ENCODE measurements at places on chromosomes 16 and 17. TPM values are rescaled to one million over a fixed set of nuclear protein-coding genes. Genes with fewer than 3 reads are reported as not detected.

- DNase-seq: no peak
Measured at GRCh38 chr17:13160296-13160695, 142.5 kb upstream of the ELAC2 start.

- no peak for DNase-seq
Measured at GRCh38 chr17:43524945-43525575, 21.1 kb downstream of the ETV4 start.

The SDR42E1 gene
- 13.0 TPM for polyA plus RNA-seq

The KRT31 gene
- polyA plus RNA-seq: not detected

- no peak for DNase-seq
Measured at GRCh38 chr17:41008811-41009210, at the start of gene KRTAP3-1. KRTAP3-1 (minus strand) TSS chr17:41009128; CDS start chr17:41009074, 54 bp downstream.

DNA sequence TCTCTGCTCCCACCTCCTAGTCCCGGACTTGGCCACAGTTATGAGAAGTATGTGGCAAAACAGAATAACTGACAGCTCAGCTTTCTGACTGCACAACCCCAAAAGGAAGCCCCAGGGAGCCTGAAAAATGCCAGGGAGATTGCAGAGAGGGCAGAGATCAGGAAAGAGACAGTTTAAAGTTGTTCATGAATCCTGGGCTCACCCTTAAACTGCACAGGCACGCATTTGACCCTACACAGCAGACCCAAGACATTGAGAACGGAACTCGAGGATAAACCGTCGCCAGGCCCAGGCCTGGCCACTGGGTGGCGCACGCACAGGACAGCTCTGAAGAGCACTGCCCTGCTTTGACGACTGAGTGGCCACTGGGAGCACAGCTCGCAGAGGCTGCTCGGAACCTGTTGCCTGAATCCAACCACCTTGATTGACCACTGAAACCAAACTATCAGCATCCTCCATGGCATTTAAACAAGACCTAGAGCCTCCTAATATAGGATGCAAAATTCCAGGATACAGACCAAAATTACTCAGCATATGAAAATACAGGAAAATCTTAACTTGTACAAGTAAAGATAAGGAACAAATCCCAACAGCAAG, 114.0 kb downstream of the C16orf95 start:
- no peak for DNase-seq

DNA sequence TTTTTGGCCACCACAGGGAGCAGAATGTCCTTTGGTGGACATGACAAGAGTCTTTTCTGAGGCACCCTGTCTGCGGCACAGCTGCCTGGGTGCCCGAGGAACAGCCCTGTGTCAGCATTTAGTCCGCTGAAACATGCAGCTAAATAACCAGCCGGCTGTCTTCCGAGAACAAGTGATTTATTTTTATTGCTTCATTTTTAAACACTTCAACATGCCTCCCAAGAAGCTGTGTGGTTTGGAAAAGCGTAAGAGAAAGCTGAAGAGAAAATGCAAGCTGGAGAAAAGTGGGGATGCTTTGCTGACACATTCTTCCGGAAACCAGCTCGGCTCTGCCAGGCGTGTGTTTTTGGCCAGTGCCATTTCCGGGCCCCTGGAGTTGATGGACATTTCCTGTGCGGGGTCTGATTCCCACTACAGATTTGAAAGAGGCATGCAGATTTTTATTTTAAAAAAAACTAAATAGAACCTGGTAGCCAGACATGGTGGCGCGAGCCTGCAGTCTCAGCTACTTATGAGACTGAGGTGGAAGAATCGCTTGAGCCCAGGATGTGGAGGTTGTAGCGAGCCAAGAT, 94.7 kb downstream of the SEC14L1 start:
- no peak for DNase-seq

The KRT34 gene
- polyA plus RNA-seq: not detected

- DNase-seq: no peak
Measured at GRCh38 chr16:12964461-12964860, 63.1 kb downstream of the SHISA9 start.

- DNase-seq: no peak
Measured at GRCh38 chr17:35218915-35219314, 24.0 kb upstream of the SLFN5 start.

GRCh38 chr17:49694847-49695697, 12.7 kb downstream of the SLC35B1 start:
- DNase-seq: no peak

DNA sequence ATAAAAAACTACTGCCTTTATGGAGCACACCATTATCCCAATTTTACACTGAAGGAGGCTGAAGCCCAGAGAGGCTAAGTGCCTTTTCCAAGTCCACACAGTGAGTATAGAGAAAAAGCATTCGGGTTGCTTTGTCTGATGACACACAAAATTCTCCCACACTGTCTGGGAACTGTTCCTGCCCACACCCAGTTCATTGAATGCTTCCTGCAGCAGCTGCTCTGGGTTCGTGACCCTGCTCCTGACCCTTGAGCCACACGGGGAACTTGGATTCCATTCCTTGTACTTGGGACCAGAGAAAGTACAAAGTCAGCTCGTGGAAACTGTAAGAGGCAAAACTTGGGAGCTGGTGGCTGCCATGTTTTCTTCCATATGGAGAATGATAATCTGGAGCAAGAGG, 57.9 kb downstream of the AKAP1 start:
- DNase-seq: no peak

- DNase-seq: no peak
Measured at GRCh38 chr17:65456368-65457151, 104.9 kb downstream of the AXIN2 start.

The C16orf89 gene
- 4.9 TPM for polyA plus RNA-seq

DNA sequence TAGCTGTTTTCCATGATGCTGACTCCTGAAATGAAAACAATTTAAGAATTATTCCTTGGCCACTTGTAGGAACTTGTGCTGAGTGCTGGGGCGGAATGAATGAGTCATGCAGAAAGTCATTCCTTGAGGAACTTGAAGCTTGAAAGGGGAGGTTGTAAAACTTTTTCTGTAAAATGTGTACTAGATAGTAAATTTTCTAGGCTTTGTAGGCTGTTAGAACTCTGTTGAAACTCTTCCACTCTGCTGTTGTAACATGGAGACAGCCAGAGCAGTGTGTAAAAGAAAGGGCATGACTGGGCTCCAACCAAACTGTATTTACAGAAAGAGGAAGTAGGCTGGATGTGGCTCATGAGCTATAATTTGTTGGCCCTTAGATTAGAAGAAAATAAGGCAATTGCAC, 46.1 kb downstream of the ABCA8 start:
- no peak for DNase-seq

- DNase-seq: no peak
Measured at GRCh38 chr16:1900452-1900774, 17.8 kb downstream of the HS3ST6 start.

GRCh38 chr16:4603624-4604170, 11.0 kb downstream of the UBALD1 start:
- DNase-seq: no peak

DNA sequence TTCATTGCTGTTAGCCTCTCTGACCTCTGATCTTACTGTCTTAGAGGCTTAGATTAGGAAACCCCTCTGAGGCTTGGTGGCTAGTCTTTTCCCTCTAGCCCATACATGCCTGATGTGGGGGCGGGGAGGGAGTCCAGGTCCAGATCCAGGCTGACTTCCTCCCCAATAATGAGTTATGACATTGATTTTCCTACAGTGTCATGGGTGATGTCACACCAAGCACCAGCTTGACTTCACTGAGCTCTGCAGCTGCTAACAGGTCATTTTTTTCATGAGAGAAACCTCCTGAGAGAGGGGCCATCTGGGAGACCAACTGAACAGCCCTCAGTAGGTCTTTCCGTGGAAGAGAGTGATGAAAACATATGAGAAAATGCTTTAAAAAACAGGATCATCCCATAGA, 180.2 kb upstream of the N4BP1 start:
- DNase-seq: no peak

The HOXB1 gene
- 0.17 TPM for polyA plus RNA-seq

- DNase-seq: no peak
Measured at GRCh38 chr17:82302991-82303943, 14.1 kb downstream of the CD7 start.

GRCh38 chr17:28712032-28712704, 480 bp upstream of the PROCA1 start:
- DNase-seq: no peak

- DNase-seq: no peak
Measured at GRCh38 chr17:5711344-5711743, 127.0 kb upstream of the NLRP1 start.

DNA sequence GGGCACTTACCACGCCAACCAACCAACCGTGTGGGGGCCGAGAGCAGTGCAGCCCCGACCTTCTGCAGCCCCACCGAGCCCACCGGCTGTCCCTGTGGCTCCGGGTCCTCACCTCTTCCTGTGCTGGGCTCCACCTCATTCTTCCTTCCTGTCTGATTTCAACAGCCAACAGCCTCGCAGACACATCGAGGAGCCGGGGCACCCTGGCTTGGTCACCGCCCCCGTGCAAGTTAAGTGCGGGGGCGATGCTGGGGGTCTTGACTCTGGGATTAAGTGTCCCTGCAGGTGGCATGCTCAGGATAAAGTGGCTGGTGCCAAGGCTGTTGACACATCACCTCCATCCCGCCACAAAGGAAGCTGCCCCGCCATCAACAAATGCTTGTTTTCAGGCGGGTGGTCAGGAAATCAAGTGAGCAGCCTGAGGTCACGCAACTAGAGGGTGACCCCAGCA, at the start of gene NLRC3:
TSS of gene NLRC3 (minus strand) at position 102 of the 451 bp plus-strand sequence. CDS start 12,367 bp downstream, outside the sequence.
- DNase-seq: no peak

The NLRC5 gene
- 2.3 TPM for polyA plus RNA-seq

DNA sequence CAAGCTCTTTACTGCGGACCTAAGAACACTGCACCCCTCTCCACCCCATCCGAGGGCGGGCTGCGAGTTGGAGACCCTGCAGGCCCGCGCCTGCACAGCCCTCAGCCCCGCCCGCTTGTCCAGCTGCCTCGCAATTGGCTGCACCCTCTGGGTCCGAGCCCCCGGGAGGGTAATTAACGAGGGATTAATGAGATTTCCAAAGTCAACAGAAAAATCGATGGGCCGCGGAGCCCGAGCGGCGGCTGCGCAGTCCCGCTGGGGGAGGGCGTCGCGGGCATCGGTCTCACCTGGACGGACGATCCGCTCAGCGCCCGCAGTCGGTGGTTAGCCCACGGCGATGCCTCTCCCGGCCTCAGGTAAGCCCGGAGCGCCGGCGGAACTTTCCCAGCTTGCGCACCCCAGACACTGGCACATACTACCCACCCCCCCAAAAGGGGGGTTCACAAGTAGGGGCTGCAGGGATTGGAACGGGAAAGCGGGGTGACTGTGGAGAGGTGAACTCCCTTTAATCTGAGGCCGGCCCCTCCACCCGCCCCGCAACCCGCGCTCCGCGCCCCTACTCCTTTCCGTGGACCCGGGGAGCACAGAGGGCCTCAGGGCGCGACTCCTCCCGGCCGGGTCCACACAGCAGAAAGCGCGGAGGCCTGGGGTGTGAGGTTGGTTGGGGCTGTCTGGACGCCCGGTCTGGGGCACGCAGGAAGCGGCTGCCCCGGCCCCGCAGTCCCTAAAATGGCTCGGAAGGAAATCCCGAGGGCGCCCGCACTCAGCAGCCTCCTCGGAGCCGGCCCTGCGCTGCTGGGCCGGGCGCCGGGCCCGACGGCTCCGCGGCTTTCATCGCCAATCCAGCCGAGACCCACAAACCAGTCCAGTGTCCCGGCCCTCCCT, at the start of gene OTOP3:
TSS of gene OTOP3 (plus strand) at position 314 of the 885 bp plus-strand sequence. CDS start at position 338, 24 bp downstream.
- DNase-seq: no peak

- no peak for DNase-seq
Measured at GRCh38 chr17:71635187-71635586, 485.6 kb upstream of the SOX9 start.

DNA sequence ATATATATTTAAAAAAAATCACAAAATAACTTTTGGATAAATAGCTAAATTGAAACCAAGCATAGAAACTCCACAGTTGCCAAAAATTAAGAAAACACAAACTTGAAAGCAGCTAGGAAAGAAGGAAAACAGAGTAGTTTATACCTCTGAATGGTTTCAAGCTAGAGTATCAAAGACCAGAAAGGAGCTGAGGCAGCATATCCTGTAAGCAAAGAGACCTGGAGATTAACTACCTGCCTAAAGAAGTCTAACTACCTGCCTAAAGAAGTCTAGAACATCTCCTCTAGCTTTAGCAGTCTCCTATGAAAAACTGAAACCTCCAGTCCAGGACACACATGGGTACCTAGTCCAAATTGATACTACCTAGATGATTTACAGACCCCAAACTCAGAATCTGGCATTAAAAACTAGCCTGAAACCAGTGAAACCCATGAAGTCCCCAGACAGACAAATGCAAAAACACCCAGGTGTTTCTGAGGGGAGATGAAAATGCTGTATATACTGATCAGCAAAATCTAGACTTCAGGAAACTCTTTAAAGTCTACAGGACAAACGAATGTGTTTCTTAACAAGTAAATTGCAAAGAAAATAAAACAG, 17.6 kb downstream of the APPBP2 start:
- no peak for DNase-seq

The PYY gene
- polyA plus RNA-seq: 0.28 TPM

GRCh38 chr16:46763147-46763546, 15.0 kb upstream of the MYLK3 start:
- no peak for DNase-seq

DNA sequence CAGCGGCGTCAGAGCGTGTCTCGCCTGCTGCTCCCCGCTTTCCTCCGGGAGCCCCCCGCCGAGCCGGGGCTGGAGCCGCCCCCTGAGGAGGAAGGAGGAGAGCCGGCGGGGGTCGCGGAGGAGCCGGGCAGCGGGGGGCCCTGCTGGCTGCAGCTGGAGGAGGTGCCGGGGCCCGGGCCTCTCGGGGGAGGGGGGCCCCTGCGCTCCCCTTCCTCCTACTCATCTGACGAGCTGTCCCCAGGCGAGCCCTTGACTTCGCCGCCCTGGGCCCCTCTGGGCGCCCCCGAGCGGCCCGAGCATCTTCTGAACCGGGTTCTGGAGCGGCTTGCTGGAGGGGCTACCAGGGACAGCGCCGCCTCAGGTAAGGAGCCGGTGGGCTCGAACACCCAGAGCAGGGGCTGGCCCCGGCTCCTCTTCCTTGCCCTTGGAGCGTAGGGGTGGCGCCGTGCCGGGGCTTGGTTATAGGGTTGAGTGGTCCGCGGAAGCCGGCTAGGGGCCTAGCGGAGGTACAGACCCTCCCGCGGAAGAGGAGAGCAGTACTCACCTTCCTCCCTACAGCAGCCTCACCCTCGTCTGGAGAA, 841 bp downstream of the RAPGEFL1 start:
- DNase-seq: no peak

DNA sequence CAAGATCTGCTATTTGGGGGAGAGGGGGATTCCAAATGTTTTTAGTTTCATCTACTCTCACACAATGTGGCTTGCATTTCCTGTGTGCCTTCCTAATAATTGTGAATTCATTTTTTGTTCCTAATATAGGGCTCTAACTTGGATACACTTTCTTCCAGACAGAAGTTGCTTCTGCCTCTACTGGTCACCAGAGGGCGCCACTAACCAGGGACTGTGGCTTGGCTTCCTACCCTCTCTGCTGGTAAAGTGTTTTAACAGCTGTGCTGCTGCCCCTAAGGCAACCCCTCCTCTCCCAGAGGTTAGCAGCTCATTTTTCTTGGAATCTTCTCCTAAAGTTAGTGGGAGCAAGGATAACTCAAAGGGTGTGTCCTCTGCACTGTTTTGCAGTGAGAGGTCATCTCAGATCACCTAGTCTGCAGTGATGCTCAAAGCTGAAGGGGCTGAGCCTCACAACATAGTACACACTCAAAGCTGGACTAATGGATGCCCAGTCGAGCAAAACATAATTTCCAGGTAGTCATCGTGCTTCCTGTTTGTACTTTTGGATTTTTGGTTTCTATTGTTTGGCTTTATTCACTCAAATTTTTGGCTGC, 5.0 kb upstream of the PRSS54 start:
- DNase-seq: no peak
